ENCODE measurements at places on chromosomes 1 and 21. TPM values are rescaled to one million over a fixed set of nuclear protein-coding genes. Genes with fewer than 3 reads are reported as not detected.

The ANGPTL3 gene
- not detected for total RNA-seq

The PCP4L1 gene
- total RNA-seq, result not detected

GRCh38 chr1:36225283-36225899 lies 1.1 kb downstream of the THRAP3 start:
- DNase-seq, result no peak

DNA sequence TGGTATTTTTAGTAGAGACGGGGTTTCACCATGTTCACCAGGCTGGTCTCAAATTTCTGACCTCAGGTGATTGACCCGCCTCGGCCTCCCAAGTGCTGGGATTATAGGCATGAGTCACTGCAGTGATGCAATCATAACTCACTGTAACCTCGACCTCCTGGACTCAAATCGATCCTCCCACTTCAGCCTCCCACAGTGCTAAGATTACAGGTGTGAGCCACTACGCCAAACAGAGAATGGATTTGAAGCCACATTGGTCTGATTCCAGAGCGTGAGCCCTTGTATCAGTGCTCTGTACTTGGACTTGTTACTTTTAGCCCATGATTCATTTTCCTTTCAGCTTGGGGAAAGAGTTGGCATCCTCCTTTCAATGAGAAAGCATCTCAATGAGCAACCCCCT lies 14.9 kb upstream of the ZNF683 start:
- no peak for DNase-seq

DNA sequence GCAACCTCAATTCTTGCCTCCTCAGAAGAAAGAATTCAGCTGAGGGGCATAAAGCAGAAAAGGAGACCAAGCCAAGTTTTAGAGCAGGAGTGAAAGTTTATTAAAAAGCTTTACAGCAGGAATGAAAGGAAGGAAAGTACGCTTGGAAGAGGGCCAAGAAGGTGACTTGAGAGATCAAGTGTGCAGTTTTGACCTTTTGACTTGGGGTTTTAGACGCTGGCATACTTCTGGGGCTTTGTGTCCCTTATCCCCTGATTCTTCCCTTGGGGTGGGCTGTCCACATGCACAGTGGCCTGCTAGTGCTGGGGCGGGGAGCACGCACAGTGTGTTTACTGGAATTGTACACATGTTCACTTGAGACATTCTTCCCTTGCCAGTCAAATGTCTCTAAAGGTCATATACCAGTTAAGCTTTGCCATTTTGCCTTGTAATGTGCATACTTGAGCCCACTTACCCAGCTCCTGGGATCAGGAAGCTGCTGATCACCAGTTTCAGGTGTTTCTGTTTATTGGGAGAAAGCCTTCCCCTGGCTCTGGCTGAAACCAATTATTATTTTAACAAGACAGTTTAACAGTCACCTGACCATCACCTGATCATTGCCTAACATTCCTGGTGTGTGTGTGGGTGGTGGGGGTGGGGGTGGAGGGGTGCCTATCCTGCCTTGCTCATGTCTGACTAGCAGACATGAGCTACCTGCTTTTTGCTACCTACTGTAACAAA lies 36.2 kb downstream of the UTP25 start:
- DNase-seq, result no peak

DNA sequence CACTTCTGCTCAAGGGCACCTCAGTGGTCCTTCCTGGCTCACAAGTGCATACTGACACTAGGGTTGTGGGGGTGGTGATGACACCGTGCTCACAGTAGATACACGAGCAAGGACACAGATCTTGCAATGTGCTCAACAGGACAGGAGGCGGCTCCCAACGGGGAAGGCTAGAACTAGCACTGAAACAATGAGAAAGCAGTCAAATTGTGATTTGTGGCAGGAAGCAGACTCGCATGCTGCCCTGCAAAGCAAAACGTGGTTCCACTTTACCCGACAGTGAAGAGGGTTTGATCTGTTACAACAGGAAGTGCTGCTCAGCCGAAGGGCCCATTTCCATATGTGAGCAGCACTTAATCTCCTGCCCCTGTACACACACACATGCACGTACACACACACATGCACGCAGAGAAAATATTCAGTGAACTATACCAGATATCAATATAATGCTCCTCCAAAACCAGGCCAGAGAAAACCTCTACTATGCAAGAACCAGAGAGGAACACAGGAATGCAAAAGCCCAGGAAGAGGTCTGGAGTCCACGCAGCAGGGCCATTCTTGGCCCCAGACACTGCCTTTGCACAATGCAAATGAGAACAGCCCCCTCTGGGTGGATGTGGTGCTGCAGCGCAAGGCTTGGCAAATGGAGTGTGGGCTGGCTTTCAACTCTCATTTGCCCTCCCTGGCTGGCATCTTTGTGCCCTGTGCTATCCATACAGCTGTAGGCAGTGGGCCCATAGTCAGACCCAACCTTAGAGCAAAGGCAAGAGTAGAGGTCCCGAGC lies 47.1 kb downstream of the KANK4 start:
- no peak for DNase-seq

The TMEM82 gene
- not detected for total RNA-seq

- DNase-seq, result no peak
These were observed 138.2 kb downstream of the ZNF326 start for GRCh38 chr1:90133133-90133532.

DNA sequence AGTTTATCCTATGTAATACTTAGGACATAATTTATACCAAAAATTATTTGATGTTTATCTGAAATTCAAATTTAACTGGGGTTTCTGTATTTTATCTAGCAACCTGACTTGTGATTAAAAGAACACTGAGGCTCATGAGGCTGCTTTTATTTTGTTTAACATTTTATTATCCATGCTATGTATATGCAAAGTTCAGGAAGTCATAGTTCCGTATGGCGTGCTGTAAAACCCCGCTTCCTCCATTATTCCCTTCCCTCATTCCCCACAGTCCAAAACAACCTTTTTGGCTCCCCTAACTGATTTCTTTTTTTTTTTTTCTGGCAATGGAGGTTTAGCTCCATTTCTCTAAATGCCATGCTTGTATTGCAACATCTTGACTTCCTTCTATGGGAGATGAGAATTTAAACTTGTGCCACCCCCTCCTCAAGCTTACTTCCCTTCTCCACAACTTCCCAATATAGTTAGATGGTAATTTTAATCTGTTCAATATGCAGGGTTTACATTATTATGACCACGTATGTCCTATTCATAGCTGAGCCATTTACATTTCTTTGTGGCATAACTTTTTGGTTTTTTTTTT lies 138.0 kb upstream of the DNAH14 start:
- DNase-seq, result no peak

The CD247 gene
- not detected for total RNA-seq

- DNase-seq, result peak; percentile 94
These were observed 9.5 kb downstream of the SIPA1L2 start for GRCh38 chr1:232620356-232620969.

The ATP1A2 gene
- not detected for total RNA-seq

DNA sequence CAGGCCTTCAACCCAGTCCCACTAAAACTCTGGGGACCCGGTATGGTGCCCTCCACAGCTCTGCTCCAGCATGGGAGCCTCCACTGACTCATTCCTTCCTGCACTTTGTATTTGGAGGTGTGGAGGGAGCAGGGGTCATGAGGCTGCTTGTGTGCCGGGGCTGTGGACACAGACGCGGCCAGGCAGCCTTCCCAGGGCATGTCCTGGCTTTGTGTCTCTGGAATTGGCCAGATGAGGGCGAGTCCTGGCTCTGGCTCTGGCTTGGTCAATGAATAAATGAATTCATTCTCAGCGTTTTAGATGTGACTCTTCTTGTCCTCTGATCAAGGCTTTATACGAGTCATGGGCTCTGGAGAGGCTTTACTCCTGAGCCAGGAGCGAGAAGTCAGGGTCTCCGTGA lies 19.1 kb downstream of the AJAP1 start:
- DNase-seq, result no peak

The SLC16A4 gene
- total RNA-seq, result 1.2 TPM

- DNase-seq, result no peak
These were observed at the start of gene BMP8A for GRCh38 chr1:39491146-39491921. TSS of gene BMP8A (plus strand) at chr1:39491636. CDS start at chr1:39491992, 356 bp downstream.

DNA sequence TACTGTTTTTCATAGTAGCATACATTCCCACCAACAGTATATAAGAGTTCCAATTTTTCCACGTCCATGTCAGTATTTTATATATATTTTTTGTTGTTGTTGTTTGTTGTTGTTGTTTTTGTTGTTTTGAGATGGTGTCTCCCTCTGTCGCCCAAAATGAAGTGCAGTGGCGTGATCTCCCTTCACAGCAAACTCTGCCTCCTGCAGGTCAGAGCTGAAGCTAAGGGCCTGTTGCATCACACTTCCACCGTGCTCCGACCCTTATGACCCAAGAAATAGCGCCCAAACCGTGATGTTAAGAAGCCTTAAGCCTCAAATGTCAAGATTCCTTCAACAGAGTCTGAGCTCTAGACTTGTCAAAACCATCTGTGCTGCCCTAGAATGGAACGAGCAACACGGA lies 2032.3 kb downstream of the MRPL39 start:
- no peak for DNase-seq

- no peak for DNase-seq
These were observed 7.0 kb upstream of the GPR88 start for GRCh38 chr1:100530880-100531487.
